ENCODE measurements at places on chromosomes 16 and 17. TPM values are rescaled to one million over a fixed set of nuclear protein-coding genes. Genes with fewer than 3 reads are reported as not detected.
A peak's percentile ranks its signal among the peaks of the same experiment; 100 is the strongest.

- DNase-seq = peak; percentile 49
Measured at GRCh38 chr17:68310152-68310551, 18.9 kb downstream of the ARSG start.

DNA sequence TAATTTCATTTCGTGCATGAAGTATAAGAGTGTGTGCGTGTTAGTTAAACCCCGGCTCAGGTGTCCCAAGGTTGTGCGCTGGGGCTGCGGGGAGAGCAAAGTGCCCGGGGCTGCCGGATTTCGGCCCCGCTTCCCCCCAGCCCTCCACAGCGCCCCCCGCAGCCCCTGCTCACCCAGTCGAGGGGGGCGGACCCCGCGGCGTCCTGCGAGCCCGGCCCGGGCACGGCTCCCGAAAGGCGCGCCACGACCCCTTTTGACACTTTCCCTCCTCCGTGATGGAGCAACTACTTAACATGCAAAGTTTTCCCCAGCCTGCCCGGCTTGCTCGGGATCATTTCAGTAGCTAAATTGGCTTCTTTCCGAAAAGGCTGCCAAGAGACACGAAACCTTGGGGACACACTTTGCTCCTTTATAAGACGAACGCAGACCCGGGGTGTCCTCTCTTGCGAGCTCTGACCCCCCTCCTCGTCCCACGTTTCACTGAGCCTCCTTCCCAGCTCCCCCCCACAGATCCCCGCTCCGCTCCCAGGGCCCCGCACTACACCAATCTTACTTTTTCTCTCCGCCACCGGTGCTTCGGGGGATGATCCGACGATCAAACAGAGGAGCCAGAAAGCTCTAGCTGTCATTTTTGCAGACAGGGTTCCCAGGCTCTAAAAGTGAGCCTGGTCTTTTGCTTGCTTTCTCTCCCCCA lies 552 bp downstream of the C17orf58 start:
- peak; percentile 44 for DNase-seq

DNA sequence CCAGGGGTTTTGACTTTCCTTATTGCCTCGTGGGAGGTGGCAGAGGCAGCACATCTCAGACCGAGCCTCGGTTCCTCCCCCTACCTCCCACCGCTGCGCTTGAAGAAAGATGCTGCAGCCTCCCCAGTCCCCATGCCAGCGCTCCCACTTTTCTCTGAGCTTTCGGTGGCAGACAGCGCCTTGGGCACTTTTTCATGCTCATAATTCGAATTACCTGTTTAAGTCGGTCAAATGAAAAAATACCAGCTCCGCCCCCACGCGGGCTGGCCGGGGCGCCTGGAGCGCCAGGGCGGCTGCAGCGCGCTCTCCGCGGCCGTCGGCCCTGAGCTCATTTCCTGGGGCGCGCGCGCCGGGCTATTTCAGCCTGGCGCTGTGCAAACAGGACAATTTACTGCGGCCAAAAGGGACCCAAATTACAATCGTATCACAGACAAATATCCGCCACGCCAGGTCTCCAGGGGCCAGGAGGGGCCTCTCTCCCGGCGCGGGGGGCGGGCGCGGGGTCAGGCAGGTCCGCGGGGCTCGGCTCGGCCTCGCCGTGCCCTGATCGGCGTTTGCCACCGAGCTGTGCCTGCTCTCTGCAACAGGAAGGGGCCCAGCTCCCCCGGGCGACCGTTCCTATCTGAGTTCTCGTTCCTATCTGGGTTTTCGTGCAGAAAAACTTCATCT lies 45.0 kb downstream of the SOST start:
- peak; percentile 49 for DNase-seq

- DNase-seq = no peak
Measured at GRCh38 chr17:34424814-34425491, 61.9 kb upstream of the CCL1 start.

DNA sequence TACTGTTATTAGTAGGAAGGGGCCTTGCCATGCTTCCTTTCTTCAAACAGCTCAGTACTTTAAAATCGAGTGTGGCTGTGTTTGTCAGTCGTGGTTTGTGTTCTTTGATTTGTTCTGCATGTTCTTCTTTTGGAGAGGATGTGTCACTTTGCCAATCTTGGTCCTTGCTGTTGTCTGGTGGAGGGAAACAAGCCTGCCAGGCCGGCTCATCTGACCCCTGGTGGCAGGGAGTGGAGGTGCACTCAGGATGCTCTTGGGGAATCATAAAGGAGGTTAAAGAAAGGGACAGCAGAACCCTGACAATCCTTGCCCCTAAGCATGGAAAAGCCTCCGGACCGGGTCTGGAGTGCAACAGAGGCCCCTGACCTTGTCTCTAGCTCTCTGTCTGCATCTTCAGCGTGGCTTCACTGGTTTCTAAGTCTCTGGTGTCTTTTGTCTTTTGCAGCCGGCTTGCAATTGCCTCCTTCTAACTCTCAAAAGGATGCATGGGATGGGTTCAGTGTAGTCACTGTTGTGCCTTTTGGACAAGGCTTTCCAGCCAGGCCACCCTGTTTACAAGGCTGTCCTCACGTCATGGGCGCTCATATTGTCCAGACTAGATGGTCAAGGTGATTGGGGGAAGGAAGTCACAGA lies 135.8 kb downstream of the WWOX start:
- DNase-seq = peak; percentile 75

DNA sequence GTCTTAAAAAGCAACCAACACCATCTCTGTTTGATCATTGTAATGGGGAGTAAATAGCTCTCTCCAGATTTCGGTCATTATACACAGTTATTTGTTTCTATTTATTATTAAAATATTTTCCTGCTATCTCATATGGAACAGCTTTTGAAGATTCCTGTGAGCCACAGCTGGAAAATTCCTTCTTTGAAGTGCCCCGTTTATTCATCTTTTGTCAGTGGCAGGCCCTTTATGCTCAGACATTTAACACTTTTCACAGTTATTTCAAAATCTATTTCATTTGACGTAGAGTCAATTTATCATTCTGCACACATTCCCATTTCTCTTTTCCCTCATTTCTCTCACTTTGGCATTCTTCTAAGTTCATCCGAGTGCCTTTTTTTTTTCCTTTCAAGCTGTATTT lies 245.9 kb upstream of the ELAC2 start:
- no peak for DNase-seq

GRCh38 chr16:14669776-14670175 lies 24.3 kb downstream of the PLA2G10 start:
- no peak for DNase-seq

RTN4RL1 gene
- total RNA-seq = 0.21 TPM

HBQ1 gene
- total RNA-seq = not detected

DOC2A gene
- total RNA-seq = not detected

HOXB13 gene
- not detected for total RNA-seq

HS3ST2 gene
- not detected for total RNA-seq
